ENCODE measurements at places on chromosomes 3 and 15.

- no peak for DNase-seq
Measured at GRCh38 chr3:23735062-23735461, 70.7 kb upstream of the UBE2E1 start.

DNA sequence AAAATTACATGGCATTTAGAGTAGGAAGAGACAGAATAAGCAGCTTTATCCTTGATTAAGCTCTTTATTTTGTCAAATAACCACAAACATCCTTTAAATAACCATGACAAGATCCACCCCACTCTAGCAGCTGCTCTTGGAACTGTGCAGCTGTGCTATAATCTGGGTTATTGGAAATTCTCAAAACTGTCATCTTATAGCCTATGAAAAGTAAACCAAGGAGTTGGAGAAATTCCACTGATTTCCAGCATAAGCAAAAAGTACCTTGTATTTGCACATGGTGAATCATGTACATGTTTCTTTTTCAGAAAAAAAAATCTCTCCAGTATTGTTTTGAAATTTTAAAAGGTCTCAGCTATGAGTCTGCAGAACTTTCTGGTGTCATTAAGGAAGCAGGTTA lies 88.8 kb upstream of the ABI3BP start:
- DNase-seq: no peak

GRCh38 chr15:30824518-30825195 lies 79.1 kb upstream of the FAN1 start:
- DNase-seq: no peak

- DNase-seq: no peak
Measured at GRCh38 chr15:92959219-92959618, 59.1 kb downstream of the CHD2 start.

DNA sequence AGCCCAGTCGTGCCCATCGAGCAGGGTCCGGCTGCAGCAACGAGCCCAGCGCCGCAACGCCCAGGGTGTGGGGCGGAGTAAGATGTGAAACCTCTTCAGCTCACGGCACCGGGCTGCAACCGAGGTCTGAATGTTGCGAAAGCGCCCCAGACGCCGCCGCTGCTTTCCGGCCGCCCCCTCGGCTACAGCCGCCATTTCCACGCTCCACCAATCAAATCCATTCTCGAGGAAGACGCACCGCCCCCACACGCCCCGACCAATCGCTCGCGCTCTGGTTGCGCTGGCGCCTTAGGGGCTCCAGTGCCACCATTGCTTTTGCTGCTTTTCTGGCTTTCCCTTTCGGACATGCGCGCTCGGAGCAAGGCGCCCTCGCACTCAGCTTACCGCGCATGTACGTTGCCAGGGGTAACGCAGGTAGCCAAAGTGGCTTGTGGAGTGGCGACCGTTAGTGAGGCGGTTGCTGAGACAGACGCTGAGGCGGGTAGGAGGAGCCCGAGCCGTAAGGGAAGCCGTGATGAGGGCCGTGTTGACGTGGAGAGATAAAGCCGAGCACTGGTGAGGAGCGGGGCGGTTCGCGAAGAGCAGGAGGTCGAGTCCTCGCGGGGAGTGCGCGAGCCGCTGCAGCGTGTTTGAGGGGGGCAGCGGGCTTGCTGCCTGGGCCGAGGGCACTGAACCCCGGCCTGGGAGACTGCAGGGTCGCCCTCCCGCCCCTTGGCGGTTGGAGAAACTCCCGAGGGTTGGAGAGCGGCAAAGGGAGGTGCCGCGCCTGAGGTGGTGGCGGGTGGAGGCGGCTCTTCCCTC lies at the start of the genes IFT122 and MBD4:
Gene IFT122, plus strand, starts transcription at position 408 of the 801 bp plus-strand sequence. Its CDS starts 107 bp downstream, at position 515.
Gene MBD4, minus strand, starts transcription at position 132 of the 801 bp plus-strand sequence. Its CDS starts 115 bp downstream, at position 17.
- peak; percentile 98 for DNase-seq

DNA sequence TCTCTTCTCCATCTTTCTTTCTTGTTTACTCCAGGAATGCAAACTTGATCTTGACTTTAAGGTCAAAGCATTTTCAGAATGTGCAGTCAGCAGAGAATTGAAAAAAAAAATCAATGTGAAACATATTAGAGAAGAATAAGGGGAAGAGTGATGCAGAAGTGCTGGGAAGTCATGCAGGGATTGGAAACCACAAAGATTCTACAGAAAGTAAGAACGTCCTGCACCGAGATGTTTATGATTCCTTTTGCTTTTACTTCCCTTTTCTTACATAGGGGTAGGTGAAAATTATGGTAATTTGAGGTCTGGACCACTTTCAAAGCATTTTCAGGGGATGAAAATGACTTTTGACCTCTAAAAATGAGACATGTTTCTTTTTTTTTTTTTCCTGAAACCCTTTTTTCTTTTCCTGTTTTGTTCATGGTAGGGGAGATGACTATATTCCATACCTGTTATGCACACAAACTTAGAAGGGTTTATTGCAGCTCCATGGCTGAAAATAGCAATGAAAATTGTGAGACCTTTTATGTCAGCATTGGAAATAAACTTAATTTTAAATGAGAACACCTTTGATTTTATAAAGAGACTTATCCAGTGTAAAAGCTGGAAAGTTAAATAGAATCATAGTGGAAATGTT lies 623.5 kb upstream of the TBL1XR1 start:
- no peak for DNase-seq

DNA sequence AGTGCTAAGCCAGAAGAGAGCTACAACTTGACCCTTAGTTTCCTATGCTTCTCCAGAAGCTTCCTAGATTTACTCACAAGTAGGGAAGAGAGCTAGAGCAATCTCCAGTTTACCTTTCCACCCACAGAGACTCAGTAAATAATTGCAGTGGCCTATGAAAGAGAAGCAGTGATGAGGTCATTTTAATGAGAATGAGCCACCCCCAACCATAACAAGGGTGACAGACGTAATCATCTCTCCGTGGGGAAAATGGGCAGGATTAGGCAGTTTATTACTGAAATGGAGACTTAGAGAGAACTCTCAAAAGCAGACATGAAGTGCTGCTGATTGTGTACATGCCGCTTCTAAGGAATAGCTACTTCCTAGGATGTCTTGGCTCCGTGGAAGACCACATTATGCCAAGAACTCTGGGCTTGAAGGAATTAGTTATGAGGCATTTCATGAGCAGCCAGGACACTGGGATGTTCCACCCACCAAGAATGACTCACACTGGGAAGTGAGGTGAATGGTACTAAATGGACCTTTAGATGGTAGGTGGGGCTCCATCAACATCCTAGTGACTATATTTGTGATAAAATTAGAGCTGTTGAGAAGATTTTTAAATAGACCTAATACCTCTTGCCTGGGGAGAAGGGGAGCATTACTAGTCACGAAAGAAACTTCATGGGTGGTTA lies 160.9 kb downstream of the EDEM1 start:
- no peak for DNase-seq
